ENCODE measurements at places on chromosomes 3 and 15.

DNA sequence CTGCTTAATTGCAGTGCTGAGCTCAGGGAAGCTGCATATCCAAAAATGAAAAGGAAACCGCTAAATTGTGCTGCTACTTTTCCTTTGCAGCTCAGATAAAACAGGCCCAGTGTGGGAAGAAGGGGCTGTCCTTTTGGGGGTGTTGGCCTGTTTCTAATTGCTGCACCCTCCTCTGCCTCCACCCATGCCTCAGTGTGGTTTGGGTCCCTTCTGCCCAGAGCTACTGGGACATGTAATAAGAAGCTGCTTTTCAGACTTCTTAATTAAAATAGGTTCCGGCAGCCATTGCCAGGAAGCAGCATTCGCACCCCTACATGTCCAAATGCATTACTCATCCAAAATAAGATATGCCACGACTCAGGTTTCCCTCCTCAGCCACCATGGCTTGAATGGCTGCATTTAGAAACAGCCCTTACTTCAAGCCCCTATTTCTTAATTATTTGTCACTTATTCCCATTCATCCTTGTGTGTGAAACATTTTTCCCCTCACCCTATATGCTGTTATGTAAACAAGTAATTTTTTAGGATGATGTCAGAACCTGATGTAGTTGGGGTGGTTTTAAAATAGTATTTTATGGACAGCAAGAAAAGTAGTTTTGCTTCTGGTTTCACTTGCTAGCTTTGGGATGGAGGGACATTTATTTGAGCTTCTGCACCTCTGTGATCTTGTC, 235.9 kb upstream of the CTDSPL start:
- no peak for DNase-seq

DNA sequence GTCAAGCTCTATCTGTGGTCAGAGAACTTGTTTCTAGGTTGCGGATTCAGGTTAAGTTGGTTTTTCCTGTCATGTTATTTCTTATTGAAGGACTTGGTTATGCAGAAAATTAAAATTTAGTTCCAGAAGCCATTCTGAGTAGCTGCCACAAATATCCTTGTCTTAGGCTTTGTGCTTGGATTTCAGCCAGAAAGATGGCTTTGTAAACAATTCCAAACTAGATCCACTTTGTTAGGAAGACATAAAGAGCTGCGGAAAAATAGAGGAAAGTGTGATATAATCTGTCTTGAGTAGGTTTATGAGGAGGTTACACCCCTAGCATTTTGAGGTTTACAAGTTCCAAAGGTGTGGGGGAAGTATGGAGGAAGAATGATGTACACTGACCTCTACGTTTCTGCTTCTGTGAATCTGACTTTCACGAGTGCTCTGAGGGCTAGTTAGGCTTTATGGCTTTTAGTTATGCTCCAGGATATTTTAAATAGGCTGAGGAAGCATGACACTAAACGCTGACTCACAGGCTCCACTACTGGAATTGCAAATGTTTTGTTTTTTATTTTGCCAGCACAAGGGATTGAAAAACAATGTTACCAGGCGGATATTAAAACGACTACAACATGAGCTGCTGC, 46.3 kb upstream of the UTS2B start:
- no peak for DNase-seq

DNA sequence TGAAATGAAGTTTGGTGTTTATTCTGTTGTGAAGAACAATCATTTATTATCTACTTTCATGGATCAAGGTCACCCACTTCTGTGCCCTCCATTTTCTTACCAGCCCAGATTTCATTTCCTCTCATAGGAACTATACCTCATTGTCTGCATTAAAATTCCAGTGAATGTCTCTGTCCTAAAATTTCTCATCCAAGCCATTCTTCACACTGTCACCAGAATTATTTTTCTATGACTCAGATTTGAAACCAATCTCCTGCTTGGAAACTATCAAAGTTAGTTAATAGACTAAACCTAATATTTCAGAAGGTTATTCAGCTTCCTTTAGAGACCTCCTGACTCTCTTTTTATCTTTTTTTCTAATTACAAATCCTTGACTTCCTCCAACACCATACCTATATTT, 364.1 kb upstream of the CBLB start:
- no peak for DNase-seq

DNA sequence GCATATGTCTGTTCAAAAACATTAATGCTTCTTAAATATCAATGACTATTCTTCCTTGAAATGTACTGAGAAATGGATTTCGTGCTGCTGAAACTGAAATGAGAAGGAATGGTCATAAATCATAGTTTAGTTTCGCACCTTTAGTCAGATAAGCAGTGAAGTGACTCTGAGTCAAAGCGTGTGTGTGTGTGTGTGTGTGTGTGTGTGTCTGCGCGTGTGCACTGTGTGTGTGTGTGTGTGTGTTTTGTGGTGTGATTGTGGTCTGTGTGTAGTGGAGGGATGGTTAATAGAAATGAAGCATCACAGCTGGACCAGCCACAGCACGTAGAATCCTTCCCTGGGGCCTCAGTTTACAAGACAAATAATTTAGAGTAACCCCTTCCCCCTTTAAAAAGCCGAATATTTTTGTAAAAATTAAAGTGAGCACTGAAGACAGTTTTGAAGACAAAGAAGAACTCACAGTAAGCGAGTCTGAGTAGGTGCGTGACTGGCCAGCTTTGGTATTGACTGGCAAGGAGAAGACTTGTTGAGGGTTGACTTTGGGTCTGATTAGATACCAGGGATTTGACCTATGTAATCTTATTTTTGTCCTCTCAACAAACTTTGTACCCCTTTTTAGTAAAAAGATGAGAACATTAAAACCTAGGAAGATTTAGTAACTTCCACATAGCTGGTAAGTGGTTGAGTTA, 202.0 kb upstream of the IL12A start:
- no peak for DNase-seq

- DNase-seq, result no peak
Measured at GRCh38 chr3:27628026-27628750, 93.9 kb downstream of the EOMES start.

Measured in stimulated activated CD8-positive, alpha-beta memory T cell treated with anti-CD3 and anti-CD28 coated beads, Interleukin-2, amount 100 ng/mL, for 1 hour (primary cell).